ENCODE measurements at places on chromosomes 11 and 22.

DNA sequence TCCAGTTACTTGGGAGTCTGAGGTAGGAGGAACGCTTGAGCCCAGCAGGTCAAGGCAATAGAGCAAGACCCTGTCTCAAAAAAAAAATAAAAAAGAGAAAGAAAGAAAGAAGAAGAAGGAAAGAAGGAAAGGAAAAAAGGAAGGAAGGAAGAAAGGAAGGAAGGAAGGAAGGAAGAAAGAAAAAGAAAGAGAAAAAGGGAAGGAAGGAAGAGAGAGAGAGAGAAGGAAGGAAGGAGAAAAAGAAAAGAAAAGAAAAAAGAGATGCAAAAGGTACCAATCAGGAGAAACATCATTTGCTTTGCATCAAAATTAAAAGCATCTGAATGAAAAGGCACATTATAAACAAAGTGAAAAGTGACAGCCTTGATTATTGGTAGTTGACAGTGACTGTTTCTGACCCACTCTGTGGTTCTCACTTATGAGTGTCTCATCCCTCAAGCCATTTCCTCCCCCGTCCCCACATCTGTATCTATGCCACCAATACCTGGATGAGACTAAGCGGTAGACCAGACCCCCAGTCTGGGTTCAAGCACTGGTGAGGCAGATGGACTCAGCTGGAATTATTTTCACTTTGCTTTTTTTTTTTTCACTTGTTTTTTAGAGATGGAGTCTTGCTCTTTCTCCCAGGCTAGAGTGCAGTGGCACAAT is 33.0 kb upstream of the XBP1 start:
- DNase-seq = no peak

- DNase-seq = no peak
Measured at GRCh38 chr22:44424867-44425693, 73.0 kb downstream of the RTL6 start.

DNA sequence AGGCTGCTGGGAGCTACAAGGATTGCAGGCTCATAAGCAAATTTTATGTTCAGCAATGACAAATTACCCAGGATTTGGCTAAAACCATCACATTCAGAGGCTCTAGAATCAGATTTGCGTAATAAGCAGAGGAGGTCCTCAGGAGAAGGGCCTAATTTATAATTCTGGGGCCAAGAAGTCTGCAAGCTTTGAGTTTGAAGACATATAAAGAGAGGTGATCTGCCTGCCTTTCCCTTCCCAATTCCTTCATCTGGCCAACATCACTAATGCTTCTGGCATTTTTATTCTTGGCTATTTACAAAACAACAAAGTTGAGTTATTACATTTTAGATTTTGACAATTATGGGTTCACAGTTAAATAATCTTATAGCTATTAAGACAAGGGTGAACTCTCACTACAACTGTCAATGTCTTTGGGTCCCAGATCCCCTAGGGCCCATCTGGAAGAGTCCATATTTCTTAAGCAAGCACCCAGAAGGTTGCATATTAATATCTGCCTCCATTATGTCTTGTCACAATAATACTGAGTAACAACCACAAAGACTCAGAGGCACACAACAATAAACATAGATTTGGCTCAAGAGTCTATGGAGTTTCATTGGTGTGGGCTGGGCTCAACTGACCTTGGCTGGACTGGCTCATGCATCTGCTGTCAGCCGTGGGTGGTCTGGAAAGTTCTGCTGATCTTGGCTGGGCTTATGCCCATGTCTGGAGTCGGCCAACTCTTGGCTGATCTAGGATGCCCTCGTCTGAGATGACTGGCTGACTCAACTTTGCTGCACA is 67.2 kb upstream of the CD82 start:
- no peak for DNase-seq

DNA sequence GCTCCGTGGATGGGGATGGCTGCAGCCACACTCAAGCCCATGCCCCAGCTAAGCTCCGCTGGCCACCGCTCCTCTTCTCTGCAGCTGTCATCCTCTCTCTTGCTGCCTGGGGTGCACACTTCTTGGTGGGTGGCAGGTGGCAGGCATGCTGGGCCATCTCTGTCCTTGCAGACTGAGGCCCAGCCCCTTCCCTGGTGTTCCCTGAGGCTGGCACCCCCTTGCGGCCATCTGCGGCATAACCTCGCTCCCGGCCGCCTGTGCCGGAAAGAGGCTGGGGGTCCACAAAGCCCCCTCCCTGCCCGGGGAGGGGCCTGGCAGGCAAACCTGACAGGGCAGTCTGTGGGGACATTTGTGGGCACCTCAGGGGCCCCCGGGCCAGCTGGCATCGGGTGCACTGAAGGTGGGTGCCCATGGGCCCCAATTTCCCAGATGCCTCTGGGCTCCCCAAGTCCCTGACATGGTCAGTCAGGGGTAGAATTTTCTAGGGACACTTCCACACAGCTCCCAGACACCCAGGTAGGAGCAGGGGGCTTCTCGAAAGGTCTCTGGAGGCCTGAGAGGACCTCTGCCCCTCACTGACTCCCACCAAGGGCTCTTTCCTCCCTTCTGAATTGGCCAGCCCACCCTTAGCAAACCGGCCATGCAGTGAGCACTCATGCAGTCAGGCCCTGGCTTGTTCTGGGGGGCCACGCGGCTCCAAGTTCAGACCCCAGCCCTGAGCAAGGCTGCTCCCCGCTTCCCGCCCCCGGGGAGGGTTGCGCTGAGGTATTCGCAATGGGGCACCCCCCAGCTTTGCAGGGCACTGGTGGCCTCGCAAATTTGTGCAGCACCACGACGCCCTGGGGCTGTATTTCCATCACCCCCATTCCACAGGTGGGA is 23.5 kb upstream of the TH start:
- DNase-seq = peak; percentile 29

DNA sequence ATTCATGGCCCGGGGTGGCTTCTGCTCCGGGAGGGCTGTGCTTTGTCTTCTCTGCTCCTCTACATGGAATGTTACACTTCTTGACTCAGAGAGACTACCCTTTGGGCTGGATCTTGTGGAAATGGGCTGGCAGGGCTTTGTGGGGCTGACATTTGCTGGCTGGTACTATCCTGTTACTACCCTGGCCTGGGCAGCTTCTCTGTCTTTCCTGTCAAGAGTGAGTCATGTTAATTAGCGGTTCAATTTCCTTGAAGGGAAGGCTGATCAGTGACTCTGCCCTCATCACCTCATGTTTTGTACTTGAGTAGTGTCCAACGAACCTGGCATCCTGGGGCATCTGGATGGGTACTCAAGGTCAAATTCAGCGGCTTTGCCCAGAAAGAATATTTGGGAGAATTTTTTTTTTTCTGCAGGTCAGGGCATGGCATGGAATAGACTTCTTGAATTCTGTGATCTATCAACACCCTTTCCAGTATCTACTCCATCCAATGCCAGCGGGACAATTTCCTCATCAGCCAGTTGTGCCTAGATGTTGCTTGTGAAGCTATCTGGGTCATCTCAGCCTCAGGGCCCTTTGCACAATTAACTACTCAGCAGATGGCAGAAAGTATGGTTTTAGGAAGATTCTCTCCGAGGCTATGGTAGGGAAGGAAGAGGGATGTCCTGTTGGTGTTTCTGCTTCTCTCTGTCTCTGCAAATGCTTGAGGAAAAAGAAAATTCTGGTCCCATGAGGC is 140.5 kb upstream of the PLET1 start:
- DNase-seq = peak; percentile 5

DNA sequence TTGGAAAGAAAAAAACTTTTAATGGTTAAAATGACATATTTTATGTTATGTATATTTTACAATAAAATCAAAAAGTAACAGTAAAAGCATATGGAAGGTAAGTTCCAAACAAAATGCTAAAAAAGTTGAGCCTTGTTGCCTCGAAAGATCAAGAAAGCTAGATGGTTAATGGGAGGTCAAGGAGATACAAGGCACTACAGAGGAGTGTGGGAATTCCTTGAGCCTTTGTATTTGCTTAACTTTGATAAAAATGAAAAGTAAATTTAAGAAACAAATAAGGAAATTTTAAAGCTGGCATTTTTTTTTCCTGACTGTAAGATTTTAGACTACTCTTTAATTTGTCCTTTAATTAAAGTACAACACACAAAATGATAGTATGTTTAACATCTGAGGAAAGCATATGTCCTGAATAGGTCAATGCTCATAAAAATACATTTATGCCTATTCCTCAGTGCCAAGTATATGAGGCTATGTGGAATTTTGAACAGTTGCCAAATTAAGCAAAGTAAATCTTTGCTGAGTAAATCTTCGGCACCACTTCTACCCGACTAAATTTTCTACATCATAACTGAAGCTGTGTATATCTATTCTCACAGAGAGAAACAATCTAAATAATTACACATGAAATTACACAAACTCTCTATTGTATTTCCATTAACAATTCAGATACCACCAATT is 108.8 kb downstream of the TTC28 start:
- DNase-seq = peak; percentile 6

- DNase-seq = no peak
Measured at GRCh38 chr22:39743935-39744334, 149.6 kb downstream of the ENTHD1 start.

DNA sequence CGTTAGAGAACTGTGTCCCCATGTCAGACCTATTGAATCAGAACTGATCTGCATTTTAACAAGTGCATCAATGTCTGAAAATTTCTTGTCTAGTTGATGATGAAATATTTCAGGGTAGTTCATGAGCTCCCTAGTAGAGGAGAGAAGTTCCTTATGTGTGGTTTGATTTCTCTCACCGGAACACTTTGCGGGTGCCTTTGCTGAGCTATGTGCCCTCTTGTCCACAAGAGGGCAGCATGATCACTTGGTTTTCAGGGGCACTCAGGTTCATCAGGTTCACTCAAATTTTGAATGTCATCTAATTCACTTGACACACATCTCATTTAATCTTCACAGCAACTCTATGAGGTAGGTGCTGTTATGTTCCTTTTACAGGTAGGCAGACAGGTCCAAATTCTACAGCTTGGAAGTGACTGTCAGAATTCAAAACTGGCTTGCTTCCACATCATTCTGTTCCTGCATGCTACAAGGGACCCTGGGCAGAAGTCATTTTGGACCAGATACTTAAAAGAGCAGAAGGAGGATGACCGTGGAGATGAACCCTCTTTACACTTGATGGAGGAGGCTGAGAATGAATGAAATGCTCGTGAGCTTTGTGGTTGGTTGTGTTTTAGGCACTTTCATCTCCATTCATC is 55.6 kb downstream of the P4HA3 start:
- DNase-seq = peak; percentile 56

DNA sequence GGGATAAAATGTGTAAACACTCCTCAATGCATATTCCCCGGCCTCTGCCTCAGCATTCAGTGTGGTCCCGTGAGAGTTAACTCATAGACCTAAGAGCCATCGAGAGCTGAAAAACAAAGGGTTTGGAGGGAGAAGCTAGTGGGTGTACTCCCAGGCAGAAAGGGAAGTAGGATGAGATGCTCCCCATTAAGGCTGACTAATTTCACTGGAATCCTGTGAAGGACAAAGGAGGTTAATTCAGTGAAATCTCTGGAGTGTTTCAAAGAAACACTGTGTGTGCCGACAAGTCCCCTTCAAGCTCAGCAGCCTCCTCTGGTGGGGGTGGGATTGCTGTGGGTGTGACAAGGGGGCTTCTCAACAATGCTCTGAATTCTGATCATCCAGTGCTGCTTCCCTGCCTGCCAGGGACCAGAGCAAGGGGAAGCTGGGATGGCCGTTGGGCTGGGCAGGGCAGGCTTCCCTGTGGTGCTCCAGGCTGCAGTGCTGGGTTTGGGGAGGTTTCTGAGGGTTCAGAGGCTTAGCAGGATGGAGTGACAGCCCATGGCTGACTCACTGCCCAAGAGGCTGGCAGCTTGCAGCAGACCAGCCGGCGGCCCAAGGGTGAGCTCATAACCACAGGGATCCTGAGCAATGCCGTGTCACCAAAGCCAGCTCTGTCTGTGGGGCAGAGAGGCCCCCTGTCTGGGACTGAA is 61.4 kb upstream of the BMAL1 start:
- DNase-seq = peak; percentile 99

DNA sequence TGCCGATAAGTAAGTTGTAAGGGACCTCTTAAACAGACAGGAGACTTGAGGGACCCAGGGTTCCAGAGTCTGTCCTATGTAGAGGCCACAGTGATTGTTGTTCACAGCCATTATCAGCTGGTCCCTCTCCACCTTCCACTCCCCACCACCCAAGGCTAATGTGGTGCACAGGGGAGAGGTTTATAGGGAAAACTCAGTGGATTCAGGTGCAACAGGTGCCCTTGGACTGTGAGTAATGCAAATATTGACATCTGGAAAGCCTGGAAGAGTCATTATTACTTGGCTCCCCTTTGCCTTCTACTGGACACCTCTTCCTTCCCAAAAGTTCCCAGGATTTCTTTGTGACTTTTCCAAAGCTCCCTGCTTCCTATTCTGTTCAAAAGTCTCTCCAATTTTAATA is 441.1 kb upstream of the CCDC90B start:
- DNase-seq = no peak

DNA sequence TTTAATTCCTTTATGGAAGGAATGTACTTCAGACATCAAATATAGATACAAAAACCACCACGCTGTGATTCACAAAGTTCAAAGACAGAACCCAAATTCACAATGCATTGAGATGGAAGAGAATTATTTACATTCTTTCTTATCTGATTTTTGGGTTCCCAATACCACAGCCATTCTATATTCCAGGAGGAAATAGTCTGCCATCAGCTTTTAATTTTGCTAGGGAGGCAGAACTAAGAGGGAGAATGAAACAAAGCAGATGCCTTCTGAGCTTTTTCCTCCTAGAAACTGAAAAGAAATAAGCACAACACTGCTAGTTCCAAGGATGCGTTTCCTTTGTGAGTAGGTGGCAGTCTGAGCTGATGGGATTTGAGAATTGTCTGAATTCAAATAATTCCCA is 283.0 kb upstream of the NARS2 start:
- DNase-seq = no peak

- DNase-seq = no peak
Measured at GRCh38 chr11:19938866-19939265, 221.4 kb downstream of the DBX1 start.

Data from EL (cell line).